Left colon (tissue), 2 donors: ENCODE measurements at places on chromosomes 1 and 21.

GRCh38 chr1:85296980-85297379, 20.5 kb upstream of the BCL10 start:
- DNase-seq, result no peak

DNA sequence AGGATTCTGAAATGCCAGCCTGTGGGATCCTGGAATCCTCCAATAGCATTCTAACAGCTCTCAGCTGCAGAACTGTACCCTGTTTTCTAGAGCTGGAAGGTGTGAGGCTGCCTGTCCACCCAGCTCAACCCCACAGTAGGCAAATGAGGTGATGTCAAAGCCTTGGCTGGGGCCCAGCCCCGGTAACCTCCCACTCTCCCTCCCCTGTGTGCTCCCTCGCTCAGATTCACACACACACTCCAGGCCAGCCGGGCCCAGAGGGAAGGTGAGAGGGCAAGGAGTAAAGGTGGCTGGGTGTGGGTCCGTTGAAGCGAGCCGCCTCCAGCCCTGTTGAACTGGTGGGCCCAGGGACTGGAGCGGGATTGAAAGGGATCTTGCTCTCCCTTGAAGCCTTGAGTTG, at the start of gene BSND:
Gene BSND, plus strand, starts transcription at position 257 of the 400 bp plus-strand sequence. CDS start 254 bp downstream, outside the sequence.
- DNase-seq, result no peak

- no peak for DNase-seq
Measured at GRCh38 chr1:31505911-31506497, 70.3 kb upstream of the TINAGL1 start.

GRCh38 chr21:38567335-38567969, 69.2 kb upstream of the ERG start:
- no peak for DNase-seq

DNA sequence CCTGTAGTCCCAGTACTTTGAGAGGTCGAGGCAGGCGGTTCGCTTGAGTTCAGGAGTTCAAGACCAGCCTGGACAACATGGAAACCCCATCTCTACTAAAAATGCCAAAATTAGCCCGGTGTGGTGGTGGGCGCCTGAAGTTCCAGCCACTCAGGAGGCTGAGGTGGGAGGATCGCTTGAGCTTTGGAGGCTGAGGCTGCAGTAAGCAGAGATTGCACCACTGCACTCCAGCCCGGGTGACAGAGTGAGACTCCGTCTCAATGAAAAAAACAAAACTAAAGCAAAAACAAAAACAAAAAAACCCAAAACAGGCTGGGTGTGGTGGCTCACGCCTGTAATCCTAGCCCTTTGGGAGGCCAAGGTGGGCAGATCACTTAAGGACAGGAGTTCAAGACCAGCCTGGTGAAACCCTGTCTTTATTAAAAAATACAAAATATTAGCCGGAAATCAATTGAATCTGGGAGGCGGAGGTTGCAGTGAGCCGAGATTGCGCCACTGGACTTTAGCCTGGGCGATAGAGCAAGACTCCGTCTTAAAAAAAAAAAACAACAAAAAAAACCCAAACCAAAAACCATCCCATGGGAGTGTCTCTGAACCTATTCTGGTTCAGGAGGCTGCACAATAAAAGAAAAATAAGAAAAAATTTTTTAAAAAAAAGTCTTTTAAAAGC, 1.7 kb upstream of the CGN start:
- no peak for DNase-seq

DNA sequence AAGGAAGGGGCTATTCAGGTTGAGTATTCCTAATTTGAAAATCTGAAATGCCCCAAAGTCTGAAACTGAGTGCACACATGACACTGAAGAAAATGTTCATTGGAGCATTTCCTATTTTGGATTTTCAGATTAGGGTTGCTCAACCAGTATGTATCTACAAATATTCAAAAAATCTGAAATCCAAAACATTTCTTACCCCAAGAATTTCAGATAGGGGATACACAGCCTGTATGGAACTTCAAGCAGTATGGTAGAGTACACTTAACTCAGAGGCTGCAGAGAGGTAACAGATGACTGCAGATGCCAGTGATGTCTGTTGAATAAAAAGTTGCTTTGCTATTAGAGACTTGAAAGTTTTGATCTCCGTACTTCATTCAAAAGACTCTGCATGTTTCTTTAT, 19.0 kb downstream of the YTHDF2 start:
- DNase-seq, result no peak

DNA sequence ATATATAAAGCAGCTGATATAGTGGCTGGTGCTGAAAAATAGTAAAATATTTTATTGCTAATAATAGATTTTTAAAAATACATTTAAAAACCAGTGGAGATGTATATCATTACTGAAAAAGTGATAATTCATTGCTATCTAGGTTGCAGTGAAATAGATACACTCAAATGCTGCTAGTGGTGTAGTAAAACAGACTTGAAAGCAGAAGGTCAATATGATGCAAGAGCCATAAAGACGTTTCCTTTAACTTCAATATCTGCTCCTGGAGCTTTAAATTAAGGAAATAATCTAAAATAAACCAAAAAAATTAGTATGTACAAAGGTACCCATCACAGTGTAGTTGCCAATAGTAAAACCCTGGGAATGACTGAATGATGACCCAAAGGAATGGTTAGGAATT, 26.2 kb downstream of the RHEX start:
- DNase-seq, result no peak
